Skeletal muscle cell (primary cell): ENCODE measurements at places on chromosomes 7 and 10.

- no peak for DNase-seq
These were observed 474.4 kb upstream of the GALNT17 start for GRCh38 chr7:70657571-70657970.

DNA sequence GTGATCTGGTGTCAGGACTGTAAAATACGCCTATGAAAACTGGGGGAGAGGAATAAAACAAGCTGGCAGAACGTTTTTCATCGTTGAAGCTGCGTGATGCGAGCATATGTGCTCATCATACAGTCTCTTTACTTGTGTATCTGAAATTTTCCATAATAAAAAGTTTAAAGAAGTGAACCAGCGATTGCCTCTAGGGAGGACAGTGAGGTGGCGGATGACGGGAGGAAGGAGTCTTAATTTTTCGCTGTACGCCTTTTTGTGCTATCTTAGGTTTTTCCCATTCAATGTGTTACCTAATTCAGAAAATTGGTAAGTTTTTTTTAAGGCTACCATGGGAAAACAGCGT is 891 bp upstream of the WAPL start:
- no peak for DNase-seq

DNA sequence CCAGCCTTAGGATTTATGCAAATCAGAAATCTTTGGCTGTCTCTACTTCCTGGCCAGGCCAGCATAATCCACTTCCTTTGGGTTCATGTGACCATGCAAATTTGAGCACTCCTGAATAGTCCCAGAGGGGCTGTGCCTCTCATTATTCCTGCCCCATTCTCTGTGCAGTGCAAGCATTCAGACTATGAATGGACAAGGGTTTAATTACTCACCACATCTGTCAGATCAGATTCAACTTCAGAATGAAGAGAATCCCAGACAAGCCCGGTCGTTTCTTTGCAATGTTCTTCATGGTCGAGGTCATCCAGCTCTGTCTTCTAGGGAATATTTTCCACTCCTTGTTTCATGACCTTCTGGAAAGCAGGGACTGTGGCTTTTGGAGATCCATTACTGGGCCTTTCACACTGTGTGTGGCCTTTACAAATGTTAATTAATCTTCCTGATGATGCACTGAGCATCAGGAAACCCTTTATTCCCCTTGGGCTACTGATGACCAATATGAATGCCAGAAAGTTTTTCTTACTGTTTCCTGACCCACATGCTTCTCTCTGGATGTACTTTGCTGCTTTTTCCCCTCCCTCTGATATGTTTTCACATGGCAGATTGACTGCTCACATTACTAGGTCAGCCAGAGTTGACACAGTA is 217.6 kb upstream of the TCF7L2 start:
- no peak for DNase-seq

DNA sequence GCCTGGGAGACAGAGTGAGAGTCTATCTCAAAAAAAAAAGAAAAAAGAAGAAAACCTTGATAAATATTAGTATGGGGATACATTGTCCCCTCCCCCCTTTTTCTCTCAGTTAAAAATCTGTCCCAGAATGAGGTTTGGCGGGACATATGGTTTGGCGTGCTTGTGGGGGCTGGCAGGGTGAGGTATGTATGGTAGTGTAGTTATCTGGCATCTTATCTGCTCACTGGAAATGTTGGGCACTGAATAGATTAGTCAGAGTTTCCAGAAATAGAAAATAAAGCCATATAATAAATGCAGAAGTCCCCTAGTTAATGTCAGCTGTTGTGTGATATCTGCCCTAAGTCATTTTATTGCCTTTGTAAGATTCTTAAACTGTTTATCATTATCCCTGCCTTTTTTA is 397.5 kb upstream of the GALNT17 start:
- DNase-seq = no peak
